ENCODE measurements at places on chromosomes 4 and X. TPM values are rescaled to one million over a fixed set of nuclear protein-coding genes. Genes with fewer than 3 reads are reported as not detected.
A peak's percentile ranks its signal among the peaks of the same experiment; 100 is the strongest.

MAGEA3 gene
- not detected for total RNA-seq

HSD17B13 gene
- total RNA-seq: not detected

SYP gene
- total RNA-seq: 0.84 TPM

RTL9 gene
- not detected for total RNA-seq

RTL5 gene
- 0.33 TPM for total RNA-seq

ETDB gene
- total RNA-seq: not detected

RAB40A gene
- 0.31 TPM for total RNA-seq

GAGE13 gene
- not detected for total RNA-seq

MEPE gene
- not detected for total RNA-seq

SLC9B1 gene
- total RNA-seq: 0.43 TPM

GRCh38 chrX:127943571-127943970 lies 108.6 kb downstream of the ACTRT1 start:
- H3K27ac ChIP-seq: no peak overlapping the region
- H3K4me3 ChIP-seq: no peak overlapping the region
- H3K36me3 ChIP-seq: no peaks in the 10 kb centered on the region
- DNase-seq: no peak
- H3K4me1 ChIP-seq: no peaks in the 10 kb centered on the region
- H3K27me3 ChIP-seq: no peaks in the 10 kb centered on the region

DNA sequence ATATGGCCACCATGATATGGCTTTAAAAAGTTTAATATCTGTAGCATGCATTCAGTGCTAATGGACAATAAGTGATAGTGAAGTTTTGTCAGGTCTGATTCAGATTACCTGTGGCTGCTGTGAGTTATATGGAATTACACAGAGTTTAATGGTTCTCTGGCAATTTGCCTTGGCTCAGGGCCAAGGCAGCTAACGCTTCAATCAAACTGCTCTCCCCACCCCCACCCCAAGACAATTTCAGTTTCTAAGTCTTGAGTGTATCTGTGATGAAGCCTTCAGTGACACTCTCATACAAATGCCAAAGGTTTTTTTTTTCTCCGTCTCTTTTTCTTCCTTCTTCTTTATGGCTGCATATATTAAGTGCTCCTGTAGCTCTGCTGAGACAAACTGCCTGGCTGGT lies 106.6 kb downstream of the SHROOM4 start:
- no peaks in the 10 kb centered on the region for H3K4me1 ChIP-seq
- H3K27ac ChIP-seq: no peak overlapping the region
- no peaks in the 10 kb centered on the region for H3K36me3 ChIP-seq
- H3K4me3 ChIP-seq: no peak overlapping the region

DNA sequence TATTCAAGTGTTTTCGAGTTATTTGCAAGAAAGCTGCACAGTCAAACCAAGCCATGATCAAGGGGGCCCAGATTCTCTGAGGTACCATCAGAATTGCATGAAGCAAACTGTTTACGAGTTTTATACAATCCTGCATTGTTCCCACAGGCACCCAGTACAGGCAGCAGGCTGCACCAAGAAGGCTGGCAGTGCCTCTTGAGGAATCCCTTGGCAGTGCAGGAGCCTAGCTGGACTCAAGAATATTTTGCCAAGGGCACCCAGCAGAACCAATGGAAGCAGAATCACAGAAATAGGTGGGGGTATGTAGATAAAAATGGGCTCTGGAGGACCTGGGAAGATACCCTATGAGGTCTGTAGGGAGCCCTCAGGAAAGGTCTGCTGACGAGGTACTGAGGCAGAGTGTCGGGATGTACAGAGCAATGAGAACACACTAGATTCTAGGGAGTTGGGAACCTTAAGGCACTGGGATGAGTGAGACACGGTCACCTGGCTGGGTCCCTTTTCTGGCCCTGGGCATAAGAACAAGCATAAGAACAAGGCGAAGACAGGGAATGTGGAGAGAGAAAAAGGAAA lies 2.5 kb upstream of the PLP1 start:
- no peak overlapping the region for H3K4me3 ChIP-seq
- H3K27ac ChIP-seq: no peak overlapping the region
- peaks cover 10% of the 10 kb centered on the region for H3K27me3 ChIP-seq

- H3K27ac ChIP-seq: peak overlapping the region; percentile 11
- peaks cover 6% of the 10 kb centered on the region for H3K27me3 ChIP-seq
- peaks cover 8% of the 10 kb centered on the region for H3K36me3 ChIP-seq
- peak overlapping the region; percentile 30 for H3K4me3 ChIP-seq
- DNase-seq: peak; percentile 78
These were observed 7.2 kb upstream of the CPLX1 start for GRCh38 chr4:833156-833555.

- DNase-seq: no peak
- H3K27me3 ChIP-seq: no peaks in the 10 kb centered on the region
- no peak within 1 kb of the TSS for H3K27ac ChIP-seq
These were observed at the start of gene NDST4 for GRCh38 chr4:115113506-115114106. TSS of gene NDST4 (minus strand) at chr4:115113620. CDS start at chr4:115077036, 36,584 bp downstream.

DNA sequence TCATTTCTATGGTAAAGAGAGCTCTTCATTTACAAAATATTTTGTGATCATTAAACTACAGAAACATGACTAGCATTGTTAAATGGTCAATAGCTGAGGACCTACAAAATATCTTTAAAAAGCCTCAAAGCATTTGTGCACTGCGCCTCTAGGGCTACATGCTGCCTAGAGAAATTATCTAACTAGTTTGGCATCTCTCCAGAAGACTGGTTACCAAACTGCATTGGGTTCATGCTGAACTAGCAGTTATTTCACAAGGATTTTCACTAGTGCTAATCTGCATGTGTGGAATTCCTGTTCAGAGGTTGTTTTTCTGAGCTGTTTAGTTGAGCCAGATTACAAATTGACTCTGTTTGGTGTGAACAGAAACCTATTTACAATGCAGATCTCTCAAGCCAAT lies 58.5 kb upstream of the PITX2 start:
- no peak overlapping the region for H3K4me3 ChIP-seq
- no peak overlapping the region for H3K27ac ChIP-seq
- H3K4me1 ChIP-seq: no peaks in the 10 kb centered on the region
- H3K36me3 ChIP-seq: no peaks in the 10 kb centered on the region
- no peaks in the 10 kb centered on the region for H3K27me3 ChIP-seq

GRCh38 chr4:137531986-137532868 lies at the start of gene PCDH18:
TSS of gene PCDH18 (minus strand) at chr4:137532494. CDS start at chr4:137532088, 406 bp downstream.
- H3K36me3 ChIP-seq: no peaks in the 10 kb centered on the region
- H3K27me3 ChIP-seq: no peaks in the 10 kb centered on the region
- DNase-seq: no peak
- H3K4me3 ChIP-seq: no peak within 1 kb of the TSS

DNA sequence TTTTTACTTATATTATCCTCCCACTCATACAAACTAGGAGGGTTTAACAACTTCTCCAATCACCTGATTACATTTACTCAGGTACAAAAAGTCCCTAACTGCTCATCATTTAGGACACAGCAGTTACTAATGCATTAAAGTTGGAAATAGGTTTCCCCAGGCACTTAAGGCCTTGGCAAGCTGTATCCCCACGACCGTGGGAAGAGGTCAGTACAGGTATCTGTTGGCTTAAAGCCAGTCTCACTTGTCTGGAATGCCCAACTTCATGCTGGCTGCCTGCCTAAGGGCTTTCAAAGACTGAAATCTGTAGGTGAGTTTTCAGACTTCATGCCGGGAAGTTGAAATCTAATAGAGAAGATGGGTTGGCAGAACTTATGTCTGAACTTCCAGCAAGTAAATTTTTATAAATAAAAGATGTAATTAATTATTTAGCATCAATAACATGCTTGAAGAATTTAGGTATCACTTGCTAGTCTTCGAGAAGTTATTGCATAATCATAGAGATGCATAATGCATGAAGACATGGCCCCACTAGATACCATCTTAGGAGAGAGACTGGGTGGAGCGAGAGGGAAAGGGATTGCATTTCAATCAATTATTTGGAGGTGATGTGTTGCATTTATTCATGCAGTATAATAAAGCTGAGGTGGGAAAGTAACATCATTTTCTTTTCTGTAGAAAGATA lies 54.2 kb downstream of the SCD5 start:
- H3K27me3 ChIP-seq: no peaks in the 10 kb centered on the region
- peaks cover 5% of the 10 kb centered on the region for H3K4me1 ChIP-seq
- no peaks in the 10 kb centered on the region for H3K36me3 ChIP-seq
- DNase-seq: no peak
- no peak overlapping the region for H3K4me3 ChIP-seq

- H3K4me3 ChIP-seq: no peak overlapping the region
- no peaks in the 10 kb centered on the region for H3K27me3 ChIP-seq
- peaks cover 12% of the 10 kb centered on the region for H3K36me3 ChIP-seq
- DNase-seq: no peak
These were observed 25.1 kb downstream of the DDX60 start for GRCh38 chr4:168293386-168293975.

DNA sequence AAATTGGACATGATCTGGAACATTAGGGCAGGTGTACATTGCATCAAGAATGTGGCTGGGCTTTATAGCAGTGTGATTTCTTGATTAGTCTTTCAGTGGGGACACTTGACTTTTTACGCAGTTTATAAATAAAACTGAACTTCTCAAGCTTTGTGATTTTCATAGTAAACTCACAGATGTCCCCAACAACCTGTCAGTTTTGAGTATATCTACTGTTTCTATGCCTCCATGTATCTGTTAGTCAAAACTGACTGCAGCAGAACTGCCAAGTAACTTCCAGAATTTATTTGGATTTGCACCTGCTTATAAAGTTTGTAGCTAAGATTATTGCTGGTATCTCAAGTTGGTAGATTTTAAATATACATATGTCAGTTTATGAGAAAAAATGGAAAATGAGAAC lies 20.0 kb downstream of the PTTG2 start:
- no peak for DNase-seq
- no peak overlapping the region for H3K4me3 ChIP-seq
- H3K36me3 ChIP-seq: no peaks in the 10 kb centered on the region
- no peak overlapping the region for H3K27ac ChIP-seq

- no peak overlapping the region for H3K4me3 ChIP-seq
- no peaks in the 10 kb centered on the region for H3K27me3 ChIP-seq
- H3K36me3 ChIP-seq: peaks cover 23% of the 10 kb centered on the region
These were observed 87.2 kb downstream of the KLHL8 start for GRCh38 chr4:87133183-87133582.

DNA sequence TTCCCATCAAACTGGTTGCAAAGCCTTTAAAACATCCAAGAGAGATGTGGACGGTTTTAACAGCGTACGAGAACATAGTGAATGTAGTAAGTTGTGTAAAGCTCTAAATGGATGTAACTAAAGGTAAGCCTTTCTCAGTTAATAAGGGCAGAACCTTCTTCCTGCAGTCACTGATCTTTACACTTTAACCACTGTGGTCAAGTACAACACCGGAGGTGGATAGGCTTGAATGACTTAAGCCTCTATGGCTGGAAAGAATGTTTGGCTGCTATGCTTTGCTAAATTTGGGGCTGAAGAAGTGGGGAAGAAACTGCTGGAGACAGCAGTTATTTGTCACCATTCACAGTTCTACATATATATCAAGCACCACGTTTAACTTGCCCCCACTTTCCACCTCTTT lies 285.1 kb upstream of the FMR1 start:
- H3K27me3 ChIP-seq: no peaks in the 10 kb centered on the region
- no peak overlapping the region for H3K27ac ChIP-seq
- no peaks in the 10 kb centered on the region for H3K36me3 ChIP-seq
- DNase-seq: no peak

- no peak overlapping the region for H3K27ac ChIP-seq
- H3K4me3 ChIP-seq: no peak overlapping the region
These were observed 35.4 kb downstream of the GRXCR1 start for GRCh38 chr4:42927946-42928345.

DNA sequence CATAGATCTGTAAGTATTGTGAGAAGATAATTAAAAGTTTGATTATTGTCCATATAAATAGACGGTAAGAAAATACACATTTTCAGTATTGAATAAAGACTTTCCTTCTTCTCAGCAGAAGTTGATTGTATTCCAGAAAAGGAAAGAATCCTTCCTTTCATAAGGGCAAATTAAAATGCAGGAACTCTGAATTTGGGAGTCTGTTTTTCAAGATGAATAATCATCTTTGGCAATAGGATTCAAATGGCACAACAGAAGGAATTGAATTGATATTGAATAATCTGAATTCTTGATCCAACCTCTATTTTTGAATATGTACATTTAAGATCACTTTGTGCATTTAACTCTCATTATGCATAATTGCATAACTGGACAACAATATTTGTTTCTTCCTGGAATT lies 149.3 kb downstream of the DMD start:
- no peak for DNase-seq
- H3K4me3 ChIP-seq: no peak overlapping the region
- no peaks in the 10 kb centered on the region for H3K27me3 ChIP-seq
- H3K36me3 ChIP-seq: peaks cover 4% of the 10 kb centered on the region
- no peaks in the 10 kb centered on the region for H3K4me1 ChIP-seq

DNA sequence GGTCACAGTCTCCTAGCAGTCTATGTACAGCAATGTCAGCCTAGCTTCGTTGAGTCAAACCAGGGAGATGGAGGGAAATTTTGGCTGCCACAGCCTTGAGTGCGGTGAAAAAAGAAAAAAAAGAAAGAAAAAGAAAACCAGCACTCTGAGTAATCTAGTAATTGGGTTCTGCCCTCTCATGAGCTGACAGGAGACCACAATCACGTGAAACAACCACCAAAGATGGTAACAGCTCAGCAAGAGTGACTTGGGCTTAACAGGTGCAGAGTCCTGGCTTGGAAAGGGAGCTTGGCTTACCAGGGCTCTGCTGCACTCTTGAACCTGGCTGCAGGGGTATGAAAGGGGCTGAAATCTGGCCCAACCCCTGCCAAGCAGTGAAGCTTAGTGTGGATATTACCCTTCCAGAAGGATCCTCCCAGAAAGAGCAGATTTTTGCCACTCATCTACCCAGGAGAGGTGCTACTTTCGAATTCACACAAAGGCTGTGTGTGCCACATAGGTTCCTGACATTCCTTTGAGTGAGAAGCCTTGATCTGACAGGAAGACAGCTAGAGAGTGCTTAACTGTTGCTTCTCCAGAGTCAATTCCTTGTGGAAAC lies 350.3 kb downstream of the PTTG2 start:
- peaks cover 82% of the 10 kb centered on the region for H3K4me1 ChIP-seq
- H3K27ac ChIP-seq: peak overlapping the region; percentile 88
- DNase-seq: peak; percentile 88
- H3K4me3 ChIP-seq: peak overlapping the region; percentile 88
- peaks cover 13% of the 10 kb centered on the region for H3K36me3 ChIP-seq

DNA sequence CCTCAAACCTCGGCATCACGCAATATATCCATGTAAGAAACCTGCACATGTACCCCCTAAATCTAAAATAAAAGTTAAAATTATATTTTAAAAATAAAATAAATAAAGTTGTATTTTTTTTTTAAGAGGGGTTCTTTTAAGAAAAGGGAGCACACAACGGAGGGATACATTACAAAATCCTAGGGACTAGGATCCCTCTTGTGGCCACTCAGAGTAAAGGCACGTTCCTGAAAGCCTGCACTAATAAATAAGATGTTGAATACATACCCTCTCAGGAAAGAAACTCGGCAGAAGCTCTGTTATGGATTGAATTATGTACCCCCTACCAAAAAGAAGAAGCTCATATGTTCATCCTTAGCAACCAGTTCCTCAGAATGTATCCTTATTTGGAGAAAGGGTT lies 50.9 kb upstream of the PRDX4 start:
- H3K36me3 ChIP-seq: no peaks in the 10 kb centered on the region
- no peak overlapping the region for H3K27ac ChIP-seq
- no peaks in the 10 kb centered on the region for H3K4me1 ChIP-seq
- no peak for DNase-seq
- no peak overlapping the region for H3K4me3 ChIP-seq
